Breast epithelium (tissue), 4 donors: ENCODE measurements at places on chromosomes 7 and 10.
A peak's percentile ranks its signal among the peaks of the same experiment; 100 is the strongest.

DNA sequence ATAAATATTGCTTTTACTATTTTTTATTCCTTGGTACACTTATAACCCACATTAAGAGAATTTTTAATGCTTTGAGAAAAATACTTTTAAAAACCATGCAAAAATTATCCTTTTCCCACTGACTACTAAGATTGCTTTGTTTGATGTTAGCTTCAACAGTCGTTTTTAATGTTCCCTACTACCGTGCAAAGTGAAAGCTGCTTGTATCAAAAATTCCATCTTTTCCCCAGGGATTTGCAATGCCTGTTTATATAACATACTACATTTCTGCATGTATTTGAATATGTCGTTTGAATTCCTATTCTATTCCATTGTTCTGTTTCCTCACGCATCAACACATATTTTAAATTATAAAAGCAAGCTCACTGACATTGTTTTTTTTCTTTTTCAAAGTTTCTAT lies 54.4 kb downstream of the TFPI2 start:
- no peaks in the 10 kb centered on the region for H3K36me3 ChIP-seq
- H3K4me1 ChIP-seq = no peaks in the 10 kb centered on the region
- H3K27ac ChIP-seq = no peak overlapping the region
- DNase-seq = no peak
- no peaks in the 10 kb centered on the region for H3K27me3 ChIP-seq

DNA sequence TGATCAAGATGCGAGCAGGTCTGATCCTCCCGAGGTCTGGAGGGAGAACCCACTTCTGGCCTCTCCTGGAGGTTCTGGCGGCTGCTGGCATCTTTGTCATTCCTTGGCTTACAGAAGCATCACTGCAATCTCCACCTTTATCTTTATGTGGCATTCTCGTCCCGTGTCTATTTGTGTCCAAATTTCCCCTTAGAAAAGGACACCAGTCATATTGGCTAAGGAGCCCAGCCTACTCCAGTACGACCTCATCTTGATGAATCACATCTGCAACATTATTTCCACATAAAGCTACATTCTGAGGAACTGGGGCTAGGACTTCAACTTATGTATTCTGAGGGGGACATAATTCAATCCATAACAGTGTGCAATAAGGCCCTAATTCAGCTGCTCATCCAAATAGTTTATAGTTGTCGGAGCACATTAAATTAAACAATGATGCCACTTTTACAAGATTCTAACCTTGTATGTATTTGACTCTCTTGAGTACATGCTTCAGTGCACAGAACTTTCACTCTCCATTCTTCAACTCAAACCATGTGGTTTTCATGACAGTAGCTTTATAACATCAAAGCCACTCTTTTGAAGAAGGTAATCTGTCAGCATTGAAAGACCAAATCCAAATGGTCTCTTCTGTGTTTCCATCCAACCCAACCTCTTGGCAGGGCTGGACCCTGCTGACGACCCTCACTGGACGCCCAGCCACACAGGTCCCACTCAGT lies 86.2 kb upstream of the DDC start:
- H3K4me1 ChIP-seq = no peaks in the 10 kb centered on the region
- no peaks in the 10 kb centered on the region for H3K27me3 ChIP-seq
- DNase-seq = no peak
- H3K4me3 ChIP-seq = no peak overlapping the region
- H3K36me3 ChIP-seq = no peaks in the 10 kb centered on the region

DNA sequence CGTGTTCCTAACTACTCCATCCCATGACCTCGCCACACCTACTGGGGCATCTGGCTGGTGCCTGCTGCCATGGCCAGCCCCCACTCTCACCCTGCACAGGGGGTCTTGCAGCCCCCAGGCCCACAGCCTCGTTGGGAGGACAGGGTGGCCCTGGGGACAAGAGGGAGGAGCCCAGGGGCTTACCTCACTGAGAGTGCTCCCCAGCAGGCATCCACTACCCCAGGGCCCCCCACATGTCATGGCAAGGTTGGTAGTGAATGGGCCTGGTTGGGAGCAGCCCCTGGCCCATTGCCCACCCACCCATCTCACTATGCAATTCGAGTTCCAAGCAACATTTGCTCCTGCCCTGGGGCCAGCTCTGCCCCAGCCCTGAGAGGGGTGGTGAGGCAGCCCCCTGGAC lies 24.0 kb upstream of the AMZ1 start:
- H3K4me3 ChIP-seq = no peak overlapping the region
- H3K4me1 ChIP-seq = no peaks in the 10 kb centered on the region
- H3K27me3 ChIP-seq = no peaks in the 10 kb centered on the region
- no peak overlapping the region for H3K27ac ChIP-seq
- no peaks in the 10 kb centered on the region for H3K36me3 ChIP-seq

GRCh38 chr7:128791121-128791971 lies at the start of gene CCDC136:
Gene CCDC136, plus strand, starts transcription at chr7:128791968. Its CDS starts 444 bp downstream, at chr7:128792412.
- H3K27me3 ChIP-seq = no peaks in the 10 kb centered on the region
- peak; percentile 31 for DNase-seq

- no peak overlapping the region for H3K4me3 ChIP-seq
- no peaks in the 10 kb centered on the region for H3K4me1 ChIP-seq
- H3K27ac ChIP-seq = no peak overlapping the region
- H3K36me3 ChIP-seq = no peaks in the 10 kb centered on the region
- no peak for DNase-seq
These were observed 155.3 kb upstream of the INHBA start for GRCh38 chr7:41858201-41858600.

- H3K4me3 ChIP-seq = no peak overlapping the region
- H3K27me3 ChIP-seq = no peaks in the 10 kb centered on the region
- no peaks in the 10 kb centered on the region for H3K36me3 ChIP-seq
These were observed 82.2 kb downstream of the DNAJB6 start for GRCh38 chr7:157419035-157419293.

DNA sequence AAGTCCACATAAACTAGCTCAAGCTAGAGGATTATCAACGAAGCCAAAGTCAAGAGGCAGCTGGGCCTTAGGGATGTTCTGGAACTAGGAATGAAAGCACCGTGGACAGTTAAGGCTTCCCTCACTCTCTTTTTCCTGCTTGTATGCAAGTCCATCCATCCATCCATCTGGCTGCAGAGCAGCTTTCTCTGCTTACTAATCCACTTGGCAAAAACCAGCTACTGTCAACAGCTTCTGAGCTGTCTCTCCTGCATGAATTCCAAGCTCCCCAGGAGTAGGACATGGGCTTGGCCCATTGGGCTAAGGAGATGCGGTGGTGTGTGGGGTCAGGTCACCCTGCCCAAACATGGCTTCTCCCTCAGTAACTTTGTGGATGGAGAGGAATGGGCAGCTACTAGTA lies 66.2 kb downstream of the NAMPT start:
- H3K4me1 ChIP-seq = no peaks in the 10 kb centered on the region
- no peaks in the 10 kb centered on the region for H3K36me3 ChIP-seq
- H3K4me3 ChIP-seq = no peak overlapping the region
- DNase-seq = no peak
- no peak overlapping the region for H3K27ac ChIP-seq

- no peak for DNase-seq
- H3K36me3 ChIP-seq = no peaks in the 10 kb centered on the region
These were observed 214.8 kb downstream of the DGKB start for GRCh38 chr7:14687777-14688176.

- H3K27ac ChIP-seq = no peak overlapping the region
- no peak overlapping the region for H3K4me3 ChIP-seq
- no peaks in the 10 kb centered on the region for H3K36me3 ChIP-seq
- H3K27me3 ChIP-seq = no peaks in the 10 kb centered on the region
These were observed 26.6 kb downstream of the PDK4 start for GRCh38 chr7:95569720-95570119.

GRCh38 chr10:48289501-48290238 lies 15.2 kb upstream of the FRMPD2 start:
- H3K36me3 ChIP-seq = no peaks in the 10 kb centered on the region
- no peaks in the 10 kb centered on the region for H3K27me3 ChIP-seq
- no peak for DNase-seq
- H3K27ac ChIP-seq = peak overlapping the region; percentile 76
- H3K4me3 ChIP-seq = no peak overlapping the region

DNA sequence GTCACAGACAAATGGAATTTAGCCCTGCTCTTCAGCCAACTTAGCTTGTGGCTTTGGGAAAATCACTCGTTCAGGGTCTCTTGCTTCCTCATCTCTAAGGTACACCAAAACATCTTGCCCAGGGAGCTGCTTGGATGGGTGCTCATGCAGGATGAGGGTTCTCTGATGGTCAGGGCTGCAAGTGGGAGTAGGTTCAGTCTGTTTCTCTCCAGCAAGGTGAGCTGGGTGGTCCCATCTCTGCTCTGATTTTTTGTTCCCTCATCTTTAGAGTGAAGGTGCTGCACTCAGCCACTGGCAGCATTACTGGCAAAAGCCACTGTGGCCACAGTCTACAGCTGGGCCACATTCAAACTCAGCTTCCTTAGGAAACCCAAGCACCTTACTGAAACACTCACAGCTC lies 149.9 kb upstream of the GPR26 start:
- no peaks in the 10 kb centered on the region for H3K36me3 ChIP-seq
- DNase-seq = no peak
- H3K27me3 ChIP-seq = no peaks in the 10 kb centered on the region
- H3K4me1 ChIP-seq = no peaks in the 10 kb centered on the region

GRCh38 chr7:47291461-47292081 lies 290.3 kb downstream of the TNS3 start:
- H3K4me1 ChIP-seq = no peaks in the 10 kb centered on the region
- no peaks in the 10 kb centered on the region for H3K36me3 ChIP-seq
- no peak overlapping the region for H3K4me3 ChIP-seq

DNA sequence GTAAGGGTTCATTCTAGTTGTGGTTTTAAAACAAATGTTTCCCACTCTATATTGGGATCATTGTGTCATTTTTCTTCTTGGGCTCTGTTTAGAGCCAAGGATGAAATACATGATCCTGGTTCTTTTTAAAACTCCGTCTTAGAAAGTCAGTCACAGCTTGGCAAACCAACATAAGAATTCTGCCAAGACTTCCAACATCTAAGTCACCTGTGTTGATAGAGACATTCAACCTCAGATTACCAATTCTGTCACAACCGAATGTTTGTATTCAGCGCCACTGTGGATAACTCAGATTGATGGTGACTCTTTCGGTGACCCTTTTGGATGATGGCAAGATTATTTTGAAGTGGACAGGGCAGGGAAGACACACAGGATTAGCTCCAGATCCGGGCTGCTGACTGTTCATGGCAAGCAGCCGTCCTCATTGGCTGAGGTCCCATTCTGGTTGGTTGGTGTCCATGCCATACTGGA lies 255.4 kb downstream of the ARHGAP21 start:
- peak overlapping the region; percentile 91 for H3K27ac ChIP-seq
- no peaks in the 10 kb centered on the region for H3K27me3 ChIP-seq
- peaks cover 20% of the 10 kb centered on the region for H3K4me1 ChIP-seq
- no peak for DNase-seq
- H3K36me3 ChIP-seq = no peaks in the 10 kb centered on the region
